ENCODE measurements at places on chromosomes 2 and 18.

GRCh38 chr2:187504312-187504921 lies 49.8 kb downstream of the TFPI start:
- no peak for DNase-seq

GRCh38 chr2:195563857-195564512 lies 93.0 kb upstream of the SLC39A10 start:
- DNase-seq = no peak

GRCh38 chr18:75319905-75320304 lies 107.6 kb downstream of the SMIM21 start:
- DNase-seq = no peak

- no peak for DNase-seq
Observed at GRCh38 chr2:69082430-69082997, 69.5 kb downstream of the ANTXR1 start.

DNA sequence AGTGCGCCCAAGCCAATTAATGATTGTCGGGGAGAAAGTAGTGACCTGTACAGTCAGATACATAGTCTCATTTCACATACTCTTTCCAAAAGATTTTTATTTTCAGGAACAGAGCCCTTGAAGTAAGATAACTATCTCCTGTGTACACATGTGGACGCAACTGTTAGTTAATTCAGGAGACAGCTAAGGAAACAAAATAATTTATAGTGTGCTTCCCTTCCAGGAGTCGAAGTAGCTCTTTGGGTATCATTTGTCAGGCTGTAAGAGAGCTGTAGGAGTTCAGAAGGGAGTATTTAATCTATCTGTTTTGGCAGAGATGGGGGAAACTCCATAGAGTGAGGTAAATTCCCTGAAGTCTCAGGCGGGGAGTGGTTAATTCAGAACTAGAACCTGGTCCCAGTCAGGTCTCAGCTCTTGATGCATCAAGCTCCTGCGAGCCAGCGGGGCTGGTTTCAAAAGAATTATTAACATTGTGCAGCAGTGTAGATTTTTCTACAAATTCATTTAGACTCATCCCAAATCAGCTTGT lies 63.0 kb downstream of the MAPK4 start:
- no peak for DNase-seq
